ENCODE measurements at places on chromosomes 1 and 21.

DNA sequence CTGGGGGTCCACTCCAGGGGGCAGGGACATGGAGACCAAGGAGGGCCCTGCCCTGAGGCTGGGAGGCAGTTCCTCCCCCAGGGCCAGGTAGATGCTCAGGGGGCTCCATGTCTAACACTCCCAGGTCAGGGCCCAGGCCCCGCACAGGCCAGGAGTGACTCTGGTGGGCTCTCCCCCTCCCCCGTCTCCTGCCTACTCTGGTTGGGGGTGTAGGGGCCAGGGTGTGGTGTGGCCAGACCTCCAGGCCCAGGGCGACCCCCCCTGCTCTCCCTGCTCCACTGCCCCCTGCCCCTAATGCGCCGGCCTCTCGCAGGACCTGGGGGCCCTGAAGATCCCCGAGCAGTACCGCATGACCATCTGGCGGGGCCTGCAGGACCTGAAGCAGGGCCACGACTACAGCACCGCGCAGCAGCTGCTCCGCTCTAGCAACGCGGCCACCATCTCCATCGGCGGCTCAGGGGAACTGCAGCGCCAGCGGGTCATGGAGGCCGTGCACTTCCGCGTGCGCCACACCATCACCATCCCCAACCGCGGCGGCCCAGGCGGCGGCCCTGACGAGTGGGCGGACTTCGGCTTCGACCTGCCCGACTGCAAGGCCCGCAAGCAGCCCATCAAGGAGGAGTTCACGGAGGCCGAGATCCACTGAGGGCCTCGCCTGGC, 19.7 kb upstream of the CCDC27 start:
- DNase-seq: no peak

GRCh38 chr1:194857413-194857812, 1671.0 kb upstream of the B3GALT2 start:
- no peak for DNase-seq

- DNase-seq: no peak
These were observed 4.5 kb downstream of the AIM2 start for GRCh38 chr1:159071970-159072582.

DNA sequence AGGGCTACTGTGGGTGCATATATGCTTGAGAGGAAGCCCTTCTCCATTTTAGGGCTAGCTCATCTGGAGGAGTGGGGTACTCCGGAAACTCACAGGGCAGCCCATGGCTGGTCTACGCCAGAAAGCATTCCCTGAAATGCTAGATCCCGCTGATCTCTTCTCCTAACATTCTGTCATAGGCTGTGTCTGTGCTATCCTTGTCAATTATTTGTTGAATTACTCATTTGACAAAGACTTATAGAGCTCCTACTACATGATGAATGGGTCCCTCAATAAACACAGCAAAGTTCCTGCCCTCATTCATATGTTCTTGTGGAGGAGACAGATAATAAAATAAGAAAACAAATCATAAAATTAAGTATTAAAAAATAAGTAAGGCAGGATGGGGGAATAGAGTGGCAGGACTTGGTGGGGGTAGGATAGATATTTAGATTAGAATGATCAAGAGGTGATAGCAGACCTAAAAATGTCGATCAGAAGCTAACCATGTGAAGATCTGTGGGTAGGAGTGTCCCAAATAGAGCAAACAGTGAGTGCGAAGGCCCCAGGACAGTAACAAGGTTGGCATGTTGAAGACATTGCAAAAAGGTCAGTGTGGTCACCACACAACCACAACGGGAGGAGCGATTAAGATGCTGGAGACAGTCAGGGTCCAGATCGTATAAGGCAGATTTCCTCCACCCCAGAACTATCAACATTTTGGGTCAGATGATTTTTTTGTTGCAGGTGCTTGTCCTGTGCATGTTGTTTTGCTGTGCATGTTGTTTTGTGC, 13.2 kb downstream of the NGF start:
- DNase-seq: no peak

- no peak for DNase-seq
These were observed 23.7 kb upstream of the PEF1 start for GRCh38 chr1:31668303-31668883.

- DNase-seq: no peak
These were observed 9.0 kb downstream of the TRAF5 start for GRCh38 chr1:211335522-211336157.

DNA sequence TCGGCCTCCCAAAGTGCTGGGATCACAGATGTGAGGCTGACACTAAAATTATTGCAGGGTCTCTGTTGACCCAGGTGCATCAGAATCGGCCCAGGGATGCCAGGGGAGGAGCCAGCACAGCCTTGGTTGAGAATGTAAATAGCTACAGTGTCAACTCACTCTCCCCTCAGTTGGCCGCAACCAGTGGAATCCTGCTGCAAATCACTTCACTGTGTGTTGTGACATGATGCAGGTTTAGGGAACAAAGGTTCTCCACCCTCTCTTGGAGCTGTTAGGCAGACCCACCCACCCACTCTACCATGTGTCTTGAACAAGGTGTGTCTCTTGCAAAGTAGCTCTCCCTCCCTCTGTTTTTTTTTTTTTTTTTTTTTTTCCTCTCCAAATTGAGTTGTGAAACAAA, 60.5 kb upstream of the SOD1 start:
- no peak for DNase-seq

DNA sequence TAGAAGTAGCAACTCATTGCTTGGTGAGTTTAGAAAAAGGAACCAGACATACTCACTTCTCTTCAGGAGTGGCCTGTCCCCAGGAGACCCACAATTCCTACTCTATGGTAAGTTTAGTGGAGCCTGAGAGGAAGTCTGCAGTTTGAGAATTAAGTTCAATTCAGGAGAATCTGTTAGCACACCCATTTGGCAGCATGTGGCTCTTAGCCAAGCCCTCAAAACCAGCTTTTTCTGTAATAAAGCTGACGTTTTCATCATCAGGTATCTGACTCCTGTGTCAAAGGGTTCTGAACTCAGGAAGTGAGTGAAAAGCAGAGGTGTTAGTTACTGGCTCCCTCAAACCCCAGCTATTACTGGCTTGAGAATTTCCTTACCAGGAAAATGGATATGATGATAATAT, 20.4 kb upstream of the RGS16 start:
- DNase-seq: no peak

- DNase-seq: no peak
These were observed 18.5 kb upstream of the VTCN1 start for GRCh38 chr1:117229217-117229616.

- no peak for DNase-seq
These were observed 112.2 kb downstream of the MAP3K21 start for GRCh38 chr1:233439721-233440120.

DNA sequence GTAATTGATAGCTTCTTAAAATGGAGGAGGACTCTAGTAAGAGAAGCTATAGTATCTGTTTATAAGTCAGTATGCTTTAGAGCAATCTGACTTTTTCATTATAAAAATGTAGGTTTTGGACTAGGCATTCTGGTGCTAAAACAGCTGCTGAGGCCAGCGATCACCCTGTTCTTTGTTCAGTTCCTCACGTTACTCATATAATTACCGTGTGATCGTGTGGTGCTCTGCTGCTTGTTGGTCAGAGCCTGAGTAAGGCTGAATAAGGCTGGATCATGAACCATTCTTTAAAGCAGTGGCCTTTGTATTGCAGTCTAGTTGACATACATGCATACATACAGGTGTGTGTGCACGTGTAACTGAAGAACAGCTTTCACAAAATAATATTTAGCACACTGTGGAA, 25.2 kb downstream of the CDC42 start:
- DNase-seq: no peak

DNA sequence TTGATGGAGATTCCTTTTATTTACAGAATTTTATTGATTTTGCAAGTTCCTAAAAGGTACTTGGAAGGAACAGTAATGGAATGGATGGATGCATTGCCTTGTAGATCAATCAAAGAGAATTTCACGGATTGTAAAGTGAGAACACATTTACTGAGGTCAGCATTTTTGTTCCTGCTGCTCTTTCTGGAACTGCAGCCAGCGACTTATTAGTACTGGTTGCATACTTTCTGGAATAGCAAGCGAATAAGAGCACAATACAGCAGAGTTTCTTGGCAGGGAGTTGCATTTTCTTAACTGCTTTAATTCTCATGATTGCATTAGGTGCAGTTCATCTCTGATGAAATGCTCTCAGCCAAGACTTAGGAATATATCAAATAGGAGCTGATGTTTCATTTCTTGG, 106.1 kb upstream of the CHODL start:
- no peak for DNase-seq

- no peak for DNase-seq
These were observed 43.3 kb downstream of the JAM2 start for GRCh38 chr21:25682382-25682781.

- DNase-seq: no peak
These were observed 141.1 kb downstream of the DISP1 start for GRCh38 chr1:222955964-222956363.

- no peak for DNase-seq
These were observed 232.6 kb upstream of the C1orf174 start for GRCh38 chr1:4132352-4133296.

GRCh38 chr1:154619181-154619948, 11.4 kb upstream of the ADAR start:
- no peak for DNase-seq

DNA sequence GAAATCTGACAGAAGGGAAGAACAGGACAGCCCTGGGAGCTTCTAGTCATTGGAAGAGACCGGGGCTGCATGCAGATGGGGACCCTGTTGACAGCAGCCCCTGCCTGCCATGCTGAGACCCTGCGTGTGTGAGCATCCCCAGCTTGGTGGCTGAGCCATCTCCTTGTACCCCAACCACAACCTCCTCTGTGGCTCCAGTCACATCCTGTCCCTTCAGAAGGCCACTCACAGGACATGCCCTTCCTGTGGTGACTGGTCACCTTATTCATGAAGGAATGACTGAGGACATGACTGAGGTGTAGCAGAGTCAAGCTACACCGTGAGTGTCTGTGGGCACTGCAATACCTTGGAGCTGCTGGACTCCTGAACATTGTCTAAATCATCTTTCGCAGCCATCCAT, 141.8 kb upstream of the ERRFI1 start:
- DNase-seq: no peak

- no peak for DNase-seq
These were observed 217.4 kb upstream of the RUNX1 start for GRCh38 chr21:35266546-35266945.

GRCh38 chr1:228378873-228379460, 27.7 kb downstream of the TRIM11 start:
- DNase-seq: no peak

DNA sequence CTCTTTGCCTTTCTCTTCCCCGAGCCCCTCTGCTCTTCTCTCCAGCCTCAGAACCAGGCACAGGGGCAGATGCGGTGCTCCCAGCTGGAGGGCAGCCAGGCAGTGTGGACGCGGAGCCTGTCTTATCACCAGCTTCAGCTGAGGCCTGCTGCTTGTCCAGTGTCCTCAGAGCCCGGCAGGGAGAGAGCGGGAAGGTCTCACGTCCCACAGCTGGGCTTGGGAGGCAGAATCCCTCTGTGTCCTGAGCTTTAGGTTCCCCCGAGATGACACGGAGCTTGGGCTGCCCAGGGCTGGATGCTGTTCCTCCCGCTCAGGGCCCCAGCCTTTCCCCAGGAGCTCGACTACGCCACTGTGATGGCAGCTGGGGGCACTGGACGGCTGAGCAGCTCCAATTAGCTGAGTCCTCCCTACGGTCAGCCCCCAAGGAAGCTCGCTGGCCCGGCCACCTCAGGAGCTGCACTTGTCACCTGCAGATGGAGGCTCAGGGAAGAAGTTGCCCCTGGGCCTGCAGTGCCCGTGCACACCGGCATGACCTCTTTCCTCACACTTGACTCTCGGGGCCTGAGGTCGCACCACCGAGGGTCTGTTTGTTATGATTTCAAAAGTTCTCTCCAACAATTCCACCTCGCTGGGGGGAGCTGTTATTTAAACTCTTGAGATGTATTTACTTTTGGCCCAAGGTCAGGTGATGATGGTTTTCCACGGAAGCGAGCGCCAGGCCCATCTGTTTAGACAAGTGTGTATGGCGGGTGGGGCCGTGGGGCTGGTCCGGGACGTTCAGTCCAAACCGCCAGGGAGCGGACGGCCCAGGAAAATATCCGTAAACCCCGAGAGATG, 127.3 kb downstream of the SIK1 start:
- DNase-seq: no peak

GRCh38 chr21:45167796-45168222, 93.4 kb downstream of the ADARB1 start:
- no peak for DNase-seq

DNA sequence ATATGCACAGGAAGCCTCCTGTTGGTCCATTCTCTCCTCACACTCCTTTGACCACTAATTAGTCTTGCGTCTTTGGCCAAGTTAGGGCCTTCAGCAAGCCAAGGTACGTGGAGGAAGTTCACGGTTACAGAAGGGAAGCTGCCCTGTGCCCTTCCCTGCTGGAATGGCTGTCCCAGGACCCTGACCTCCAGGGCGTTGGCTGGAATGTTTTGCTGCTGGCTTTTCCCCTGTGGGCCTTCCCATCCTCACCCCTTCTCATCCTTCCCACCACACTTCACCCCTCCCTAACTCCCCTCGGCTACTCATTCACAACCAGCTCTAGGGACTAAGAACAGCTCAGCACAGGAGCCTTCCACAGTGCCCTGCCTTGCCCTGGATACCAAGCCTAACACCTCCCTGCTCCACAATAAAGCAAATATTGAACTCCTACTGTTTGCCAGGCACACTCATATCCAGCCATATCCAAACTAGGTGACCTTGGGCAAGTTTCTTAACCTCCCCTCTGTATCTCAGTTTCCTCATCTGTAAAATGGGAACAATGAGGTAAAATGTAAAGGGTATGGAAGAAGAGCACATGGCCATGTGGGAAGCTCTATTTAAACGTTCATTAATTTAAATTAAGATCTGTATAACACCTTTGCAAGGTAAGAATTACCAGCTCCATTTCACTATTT, 8.8 kb upstream of the CDCP2 start:
- no peak for DNase-seq

DNA sequence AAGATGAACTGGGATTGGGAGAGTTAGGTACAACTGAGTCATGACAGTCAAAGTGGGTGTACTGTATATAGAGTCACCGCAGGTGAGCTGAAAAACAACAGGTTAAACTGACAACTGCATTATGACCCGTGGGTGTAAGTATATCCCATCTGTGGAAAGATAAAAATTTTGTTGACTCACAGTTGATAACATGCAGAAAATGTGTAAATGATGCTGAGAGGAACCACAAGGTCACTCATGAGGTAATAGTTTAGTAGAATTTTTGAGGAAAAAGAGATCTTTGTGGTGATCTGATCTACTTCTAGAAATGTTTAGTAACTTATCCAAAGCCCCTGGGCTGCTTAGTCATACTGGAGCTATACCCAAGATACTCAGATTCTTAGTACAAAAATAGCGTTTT, 838 bp downstream of the OR2C3 start:
- no peak for DNase-seq

DNA sequence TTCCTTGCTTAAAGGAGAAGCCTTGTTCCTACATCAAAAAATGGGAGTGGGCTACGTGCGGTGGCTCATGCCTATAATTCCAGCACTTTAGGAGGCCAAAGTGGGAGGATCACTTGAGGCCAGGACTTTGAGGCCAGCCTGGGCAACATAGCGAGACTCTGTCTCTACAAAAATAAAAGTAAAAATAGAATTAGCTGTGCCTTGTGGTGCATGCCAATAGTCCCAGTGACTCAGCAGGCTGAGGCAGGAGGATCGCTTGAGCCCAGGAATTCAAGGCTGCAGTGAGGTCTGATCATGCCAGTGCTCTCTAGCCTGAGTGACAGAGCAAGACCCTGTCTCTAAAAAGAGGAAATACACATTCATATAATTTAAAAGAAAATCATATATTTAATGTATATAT, 127.1 kb downstream of the C1orf21 start:
- DNase-seq: no peak

- no peak for DNase-seq
These were observed 666 bp downstream of the CSF3R start for GRCh38 chr1:36481771-36482723.

- DNase-seq: no peak
These were observed 150.6 kb downstream of the HS2ST1 start for GRCh38 chr1:87064986-87065385.
